D721Med (cell line): ENCODE measurements at places on chromosomes 5 and 9.

DNA sequence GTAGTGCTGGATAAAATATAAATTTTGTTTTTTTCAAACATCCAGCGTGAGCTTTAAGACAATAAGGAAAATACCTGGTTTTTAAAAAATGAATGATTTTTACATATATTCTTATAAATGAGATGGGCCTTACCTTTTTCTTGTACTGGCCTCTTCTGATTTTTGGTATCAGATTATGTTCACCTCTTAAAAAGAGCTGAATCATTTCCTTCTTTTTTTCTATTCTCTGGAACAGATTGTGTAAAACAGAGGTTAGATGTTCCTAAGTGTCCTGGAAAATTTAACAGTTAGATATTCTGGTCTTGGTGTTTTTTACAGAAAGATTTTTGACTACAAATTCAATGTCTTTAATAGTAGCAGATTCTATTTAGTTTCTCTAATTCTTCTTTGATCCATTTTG lies 74.6 kb downstream of the NDUFAF2 start:
- DNase-seq: no peak

DNA sequence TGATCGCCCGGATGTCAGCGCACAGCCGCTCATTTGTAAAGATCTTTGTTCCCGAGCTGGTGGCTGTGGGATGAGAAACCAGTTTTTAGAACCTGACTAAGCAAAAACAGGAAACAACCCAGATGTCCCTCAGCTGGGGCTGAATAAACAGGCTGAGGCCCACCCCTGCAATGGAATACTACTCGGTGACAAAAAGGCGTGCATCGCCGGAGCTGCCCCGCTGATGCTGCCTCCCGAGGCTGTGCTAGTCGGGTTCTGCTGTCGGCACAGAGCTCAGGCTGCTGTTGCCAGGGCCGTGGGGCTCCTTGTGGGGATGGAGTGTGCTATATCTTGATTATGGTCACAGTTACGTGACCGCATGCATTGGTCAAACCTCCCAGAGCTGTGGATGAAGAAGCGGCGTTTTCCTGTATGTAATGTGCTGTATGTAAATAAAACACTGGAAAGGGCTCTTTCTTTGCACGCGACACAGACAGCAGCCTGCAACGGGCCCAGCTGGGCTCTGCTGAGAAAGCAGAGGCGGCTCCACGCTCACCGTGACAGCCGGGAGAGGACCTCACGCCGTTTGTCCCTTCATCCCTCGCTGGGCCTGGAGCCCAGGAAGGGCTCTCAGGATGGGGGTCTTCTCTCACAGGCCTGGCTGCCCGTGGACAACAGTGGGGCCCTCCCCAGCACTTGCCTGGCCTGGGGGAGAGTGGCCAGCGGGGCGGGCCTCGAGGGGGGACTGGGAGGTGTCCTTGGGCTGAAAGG lies 51.5 kb upstream of the RNU6ATAC start:
- no peak for DNase-seq

DNA sequence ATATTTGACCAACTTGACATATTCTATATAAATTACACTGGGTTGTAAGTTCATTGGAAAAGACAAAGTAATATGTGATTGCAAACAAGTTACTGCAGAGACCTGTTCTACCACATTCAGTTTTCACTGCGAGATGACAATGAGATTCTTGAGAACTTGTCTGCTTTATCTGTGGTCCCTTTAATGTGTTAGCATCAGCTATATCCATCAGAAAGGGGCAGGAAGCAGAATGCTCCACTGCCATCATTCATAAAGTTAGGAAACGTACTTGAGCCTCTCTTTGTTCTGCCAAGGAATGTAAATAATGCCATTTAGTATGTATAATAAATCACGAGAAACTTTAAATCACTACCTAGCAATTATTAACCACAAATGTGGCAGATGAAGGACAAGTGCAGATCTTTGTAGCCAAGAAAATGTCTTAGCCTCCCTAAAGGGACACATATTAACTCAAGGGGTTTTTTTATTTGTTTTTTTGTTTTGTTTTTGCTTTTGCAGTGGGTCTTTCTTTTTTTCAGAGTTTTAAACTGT lies 59.4 kb downstream of the GIN1 start:
- no peak for DNase-seq

- DNase-seq: no peak
These were observed 308.6 kb downstream of the TLE1 start for GRCh38 chr9:81380504-81381359.

- DNase-seq: peak; percentile 58
These were observed at the start of gene PTGR1 for GRCh38 chr9:111599092-111599954. TSS of gene PTGR1 (minus strand) at chr9:111599647. CDS start at chr9:111597422, 2,225 bp downstream.

GRCh38 chr5:170483701-170484458 lies 19.9 kb upstream of the KCNIP1 start:
- no peak for DNase-seq

- no peak for DNase-seq
These were observed 8.0 kb downstream of the GLIPR2 start for GRCh38 chr9:36144309-36145232.

DNA sequence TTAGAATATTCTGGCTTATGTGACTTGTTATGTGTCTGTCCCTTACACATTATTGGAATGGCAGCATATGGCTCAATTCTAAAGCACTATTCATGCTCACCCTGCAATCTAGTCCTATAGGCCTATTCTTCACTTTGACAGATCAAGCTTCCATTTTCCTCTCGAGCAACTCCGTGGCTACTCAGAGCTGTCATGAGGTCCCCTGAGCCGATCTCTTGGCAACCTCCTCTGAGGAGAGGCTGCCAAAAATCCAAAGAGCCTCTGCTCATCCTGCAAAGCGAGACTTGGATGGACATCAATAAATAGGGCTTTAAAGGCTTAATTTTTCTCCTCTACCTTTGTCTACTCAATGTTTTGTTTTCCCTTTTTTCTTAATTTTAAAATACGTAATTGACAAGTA lies 163.8 kb downstream of the GABRB2 start:
- no peak for DNase-seq

DNA sequence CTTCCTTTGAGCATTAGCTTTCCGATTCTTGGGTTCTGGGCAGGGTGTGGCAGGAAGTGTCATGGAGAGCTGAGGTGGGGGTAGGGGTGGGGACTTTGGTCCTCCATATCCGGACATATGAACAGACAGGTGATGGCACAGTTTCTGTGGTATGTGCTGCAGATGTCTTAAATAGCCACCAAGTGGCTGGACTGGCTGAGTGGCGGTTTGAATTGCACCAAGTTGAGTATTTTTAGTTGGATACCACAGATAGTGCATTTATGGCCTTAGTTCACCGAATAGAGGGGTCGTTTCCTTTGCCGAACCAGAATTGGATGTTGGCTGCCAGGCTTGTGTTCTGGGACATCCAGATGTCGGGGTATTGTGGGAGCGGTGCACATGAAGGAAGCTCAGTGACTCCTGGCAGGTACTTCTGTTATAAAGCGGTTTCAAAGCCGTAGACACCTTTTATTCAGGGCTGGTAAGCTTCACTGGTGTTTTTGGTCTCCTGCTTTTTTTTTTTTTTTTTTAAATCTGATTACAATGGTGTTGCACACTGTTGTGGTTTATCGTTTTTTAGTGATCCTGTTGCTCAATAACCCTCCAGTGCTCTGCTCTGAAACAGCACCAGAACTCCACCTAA lies 15.1 kb upstream of the TNFAIP8 start:
- DNase-seq: no peak

DNA sequence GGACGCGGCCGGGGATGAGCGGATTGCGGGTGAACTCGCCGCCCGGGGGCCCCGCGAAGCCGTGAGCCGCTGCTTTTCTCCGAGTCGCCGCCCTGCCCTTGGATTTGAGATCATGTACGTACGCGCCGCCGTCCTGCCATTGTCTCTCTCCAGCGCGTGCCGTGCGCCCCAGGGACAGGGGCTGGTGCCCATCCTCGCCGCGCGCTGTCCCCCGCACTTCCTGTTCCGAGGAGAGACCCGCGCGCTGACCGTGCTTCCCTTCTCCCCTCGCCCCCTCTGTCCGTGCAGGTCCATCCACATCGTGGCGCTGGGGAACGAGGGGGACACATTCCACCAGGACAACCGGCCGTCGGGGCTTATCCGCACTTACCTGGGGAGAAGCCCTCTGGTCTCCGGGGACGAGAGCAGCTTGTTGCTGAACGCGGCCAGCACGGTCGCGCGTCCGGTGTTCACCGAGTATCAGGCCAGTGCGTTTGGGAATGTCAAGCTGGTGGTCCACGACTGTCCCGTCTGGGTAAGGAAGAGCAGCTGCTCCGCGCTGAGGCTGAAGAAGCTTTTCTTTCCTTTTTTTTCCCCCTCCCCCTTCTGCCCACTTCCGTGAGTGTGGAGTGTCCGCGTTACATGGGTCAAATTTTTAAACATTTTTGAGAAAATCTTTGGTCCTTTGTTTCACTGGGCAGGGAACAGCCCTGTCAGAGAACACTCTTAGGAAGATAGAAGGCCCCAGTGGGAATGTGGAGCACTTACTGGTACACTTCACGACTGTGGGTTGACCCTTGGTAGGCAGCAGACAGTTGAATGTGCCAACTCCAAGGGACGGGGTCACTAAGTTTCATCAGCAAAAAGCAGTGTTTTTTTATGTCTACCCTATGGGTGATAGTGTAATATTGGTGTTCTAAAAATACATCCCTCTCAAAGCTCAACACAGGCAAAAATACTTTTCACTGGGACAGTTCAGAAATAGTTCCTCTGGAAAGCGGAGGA lies 727 bp downstream of the RHOBTB3 start:
- no peak for DNase-seq

DNA sequence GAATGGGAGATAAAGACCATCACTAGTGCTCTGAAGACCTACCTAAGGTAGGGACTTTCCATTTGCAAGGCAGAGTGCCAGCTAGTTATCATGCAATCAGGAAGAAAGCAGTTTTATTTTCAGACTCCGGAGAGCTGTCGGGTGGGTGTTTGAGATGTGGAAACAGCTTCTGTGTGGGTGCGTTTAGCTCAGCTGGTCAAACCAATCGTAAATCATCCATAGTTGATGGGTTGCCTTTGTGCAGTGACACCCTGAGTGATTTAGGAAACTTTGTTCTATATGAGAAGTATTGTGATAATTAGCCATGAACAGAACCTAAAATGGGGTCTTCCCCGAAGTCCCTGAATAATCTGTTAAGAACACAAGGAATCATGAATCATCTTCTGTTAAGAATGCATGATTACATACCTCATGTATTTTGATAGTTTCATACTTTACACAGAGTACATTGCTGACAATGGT lies 284.3 kb downstream of the ARHGAP26 start:
- DNase-seq: no peak

GRCh38 chr9:72254901-72255545 lies 105.8 kb downstream of the GDA start:
- DNase-seq: no peak

DNA sequence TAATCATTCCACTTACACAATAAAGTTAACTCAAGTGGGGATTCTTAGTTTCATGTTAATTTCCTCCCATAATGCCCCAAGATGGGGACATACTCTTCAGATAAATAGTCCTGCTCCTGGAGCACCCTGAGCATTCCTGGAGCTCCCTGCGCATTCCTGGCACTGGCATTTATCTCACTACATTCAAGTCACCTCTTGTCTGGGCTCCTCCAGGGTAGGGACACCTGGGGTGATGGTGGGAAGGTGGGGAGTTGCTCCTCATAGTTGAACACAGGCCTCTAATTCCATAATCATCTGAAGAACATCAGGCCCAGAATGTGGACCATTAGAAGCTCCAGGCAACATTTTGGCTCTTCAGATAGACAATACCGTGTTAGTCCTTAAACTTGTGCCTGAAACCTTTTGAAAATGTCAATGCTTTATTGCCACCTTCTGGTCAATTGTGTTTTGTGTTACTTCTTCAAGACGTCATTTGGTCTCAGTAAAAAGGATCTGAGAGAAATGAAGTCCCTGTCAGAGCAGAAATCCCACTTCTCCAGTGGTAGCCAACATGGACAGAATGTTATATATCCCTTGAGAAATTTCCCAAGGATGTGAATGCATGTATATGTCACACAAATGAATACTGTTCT lies 14.2 kb upstream of the AGGF1 start:
- DNase-seq: no peak

- no peak for DNase-seq
These were observed 53.2 kb upstream of the NCS1 start for GRCh38 chr9:130118841-130119518.

DNA sequence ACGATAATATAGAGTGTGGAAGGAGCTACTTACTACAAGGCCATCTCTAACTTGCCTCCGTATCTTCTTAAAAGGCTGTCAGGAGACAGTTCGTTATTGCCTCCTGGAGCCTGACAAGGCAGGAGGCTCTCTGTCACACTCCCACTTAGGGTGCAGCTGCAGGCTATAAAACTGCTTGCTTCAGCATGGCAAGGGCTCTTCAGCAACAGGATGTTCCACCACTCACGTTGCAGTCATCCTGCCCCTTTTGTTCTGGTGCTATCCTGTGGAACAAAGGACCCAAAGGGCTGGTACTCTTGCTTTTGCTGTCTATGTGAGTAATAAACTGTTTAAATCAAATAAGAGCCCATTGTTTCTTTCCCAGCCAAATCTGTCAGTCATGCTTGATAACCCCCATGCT lies 508.9 kb downstream of the NTRK2 start:
- no peak for DNase-seq

DNA sequence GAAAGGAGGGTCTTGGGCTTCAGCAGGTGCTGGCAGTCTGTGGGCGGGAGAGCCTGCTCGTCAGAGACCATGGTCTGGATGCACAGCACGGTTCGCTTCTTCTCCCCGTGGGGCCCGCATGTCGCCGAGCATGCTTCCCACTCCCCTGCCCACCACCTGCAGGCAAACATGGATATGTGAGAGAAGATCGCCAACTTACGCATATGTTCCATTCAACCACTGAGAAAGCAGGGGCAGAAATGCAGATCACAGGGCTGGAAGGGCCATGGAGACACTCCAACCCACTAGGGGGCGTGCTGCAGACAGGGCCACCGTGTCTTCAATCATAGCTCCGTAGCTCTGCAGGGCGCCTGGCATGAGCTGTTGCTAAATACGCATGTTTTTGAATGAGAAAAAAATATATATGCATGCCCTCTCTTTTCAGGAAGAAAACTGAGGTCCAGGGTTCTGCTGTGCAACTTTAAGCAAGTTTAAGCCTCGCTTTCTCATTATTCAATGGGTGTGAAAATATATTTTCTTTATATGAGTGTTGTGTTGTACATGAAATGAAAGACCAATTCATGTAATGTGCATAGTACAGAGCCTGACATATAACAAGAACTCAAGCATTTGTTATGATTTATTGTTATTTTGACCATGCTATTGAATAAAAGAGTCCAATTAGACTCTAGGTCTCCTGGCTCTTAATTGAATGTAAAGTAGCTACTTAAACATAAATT lies 148.0 kb downstream of the TARS1 start:
- DNase-seq: no peak

DNA sequence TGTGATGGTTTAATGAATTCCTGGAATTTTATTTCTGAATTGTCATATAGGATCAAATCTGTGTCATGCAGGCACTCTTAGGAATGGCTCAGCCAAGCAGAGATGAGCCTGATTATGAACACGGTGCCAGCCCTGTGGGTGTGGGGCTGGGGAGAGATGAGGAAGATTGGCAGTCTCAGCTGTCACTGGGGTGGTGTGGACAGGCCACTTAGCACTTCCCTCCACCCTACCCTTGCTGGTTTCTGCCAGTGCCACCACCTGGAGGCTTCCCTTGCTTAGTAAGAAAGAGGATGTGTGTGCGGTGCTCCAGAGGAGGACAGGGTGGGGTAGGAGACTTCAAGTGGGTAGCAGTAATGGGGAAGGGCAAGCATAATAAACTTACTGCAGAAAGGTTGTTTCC lies 226.6 kb downstream of the CD180 start:
- DNase-seq: no peak

- DNase-seq: no peak
These were observed 601.9 kb downstream of the SEMA5A start for GRCh38 chr5:8944005-8944404.

GRCh38 chr9:137367506-137368430 lies 55.2 kb downstream of the EXD3 start:
- no peak for DNase-seq

- no peak for DNase-seq
These were observed 41.9 kb downstream of the SETX start for GRCh38 chr9:132312873-132313272.
